ENCODE measurements at places on chromosomes 3 and 15.

DNA sequence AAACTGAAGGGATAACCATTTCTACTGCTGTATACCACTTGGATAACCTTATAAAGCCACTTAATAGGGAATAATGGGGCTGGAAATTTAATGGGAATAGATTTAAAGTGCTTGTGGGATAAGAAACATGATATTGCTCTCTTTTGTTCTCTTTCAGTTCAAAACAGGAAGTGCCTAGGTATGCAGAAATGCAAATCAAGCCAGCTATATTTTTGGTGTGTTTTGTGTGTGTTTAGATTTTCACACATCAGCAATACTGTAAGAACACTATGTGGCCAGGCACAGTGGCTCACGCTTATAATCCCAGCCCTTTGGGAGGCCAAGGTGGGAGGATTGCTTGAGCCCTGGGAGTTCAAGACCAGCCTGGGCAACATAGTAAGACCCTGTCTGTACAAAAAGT is 442.3 kb upstream of the TPRG1 start:
- no peak for DNase-seq

DNA sequence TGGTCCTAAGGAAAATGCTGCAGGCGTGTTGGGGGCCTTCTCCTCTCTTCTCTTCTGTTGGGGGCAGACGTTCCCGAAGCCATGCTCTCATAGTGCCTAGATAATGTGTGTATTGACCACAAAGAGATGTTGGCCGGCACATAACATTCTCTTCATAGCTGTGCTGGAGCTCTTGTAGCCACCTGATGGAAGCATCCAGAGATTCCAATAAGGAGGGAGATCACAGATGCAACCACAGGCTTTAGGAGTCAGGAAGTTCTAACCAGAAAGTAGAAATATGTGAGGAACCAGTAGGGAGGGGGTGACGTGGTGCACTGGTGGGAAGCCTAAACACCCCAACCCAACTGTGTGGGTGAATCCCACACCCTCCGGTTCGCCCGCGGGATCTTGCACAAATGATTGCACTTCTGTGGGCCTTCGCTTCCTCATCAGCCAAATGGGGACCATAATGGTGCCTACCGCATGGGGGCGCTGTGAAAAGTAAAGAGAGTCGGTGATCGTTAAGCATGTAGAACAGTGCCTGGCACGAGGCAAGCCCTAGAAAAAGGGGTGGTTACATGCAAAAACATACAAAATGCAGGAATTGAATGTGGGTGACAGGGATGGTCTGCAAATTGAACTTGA is 87.8 kb downstream of the TOP2B start:
- DNase-seq, result no peak

DNA sequence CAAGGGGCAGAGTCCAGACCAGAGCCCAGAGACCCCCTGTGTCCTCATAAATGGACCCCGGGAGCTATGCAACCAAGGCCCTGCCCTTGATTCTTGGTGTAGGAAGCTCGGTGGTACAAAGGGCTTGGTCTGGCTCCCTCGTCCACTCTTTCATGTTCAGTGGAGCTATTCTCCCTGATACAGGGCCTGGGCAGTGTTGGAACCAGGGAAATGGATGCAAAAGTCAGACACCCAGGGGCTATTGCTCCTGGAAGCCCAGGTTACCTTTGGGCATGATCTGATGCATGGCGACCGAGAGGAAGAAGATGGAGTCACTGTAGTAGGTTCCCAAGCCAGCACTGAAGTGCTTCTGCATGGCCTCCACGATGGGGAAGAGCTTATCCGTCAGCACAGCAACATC is 44.5 kb downstream of the XXYLT1 start:
- DNase-seq, result no peak

- DNase-seq, result no peak
Measured at GRCh38 chr3:33438881-33439545, 1.2 kb downstream of the UBP1 start.

- DNase-seq, result no peak
Measured at GRCh38 chr3:50136714-50137405, 18.3 kb upstream of the SEMA3F start.

- no peak for DNase-seq
Measured at GRCh38 chr15:96070636-96071035, 259.9 kb upstream of the NR2F2 start.

DNA sequence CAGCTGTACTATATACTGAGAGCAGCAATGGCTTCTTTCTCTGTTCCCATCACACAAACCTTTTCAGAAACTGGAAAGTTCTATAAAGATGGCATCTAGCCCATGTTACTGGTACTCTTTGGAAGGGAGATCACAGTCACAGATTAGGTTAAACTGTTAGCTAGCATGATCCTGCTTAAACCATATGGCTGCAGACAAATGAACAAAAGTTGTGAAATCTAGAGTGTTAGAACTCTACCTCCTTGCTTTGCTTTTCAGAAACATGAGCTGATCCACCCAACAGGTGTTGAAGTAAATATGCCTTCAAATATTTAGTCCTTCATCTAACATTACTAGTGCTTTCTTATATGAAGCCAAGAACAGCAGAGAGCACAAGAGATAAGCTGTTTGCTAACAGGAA is 102.6 kb downstream of the SNRK start:
- no peak for DNase-seq

DNA sequence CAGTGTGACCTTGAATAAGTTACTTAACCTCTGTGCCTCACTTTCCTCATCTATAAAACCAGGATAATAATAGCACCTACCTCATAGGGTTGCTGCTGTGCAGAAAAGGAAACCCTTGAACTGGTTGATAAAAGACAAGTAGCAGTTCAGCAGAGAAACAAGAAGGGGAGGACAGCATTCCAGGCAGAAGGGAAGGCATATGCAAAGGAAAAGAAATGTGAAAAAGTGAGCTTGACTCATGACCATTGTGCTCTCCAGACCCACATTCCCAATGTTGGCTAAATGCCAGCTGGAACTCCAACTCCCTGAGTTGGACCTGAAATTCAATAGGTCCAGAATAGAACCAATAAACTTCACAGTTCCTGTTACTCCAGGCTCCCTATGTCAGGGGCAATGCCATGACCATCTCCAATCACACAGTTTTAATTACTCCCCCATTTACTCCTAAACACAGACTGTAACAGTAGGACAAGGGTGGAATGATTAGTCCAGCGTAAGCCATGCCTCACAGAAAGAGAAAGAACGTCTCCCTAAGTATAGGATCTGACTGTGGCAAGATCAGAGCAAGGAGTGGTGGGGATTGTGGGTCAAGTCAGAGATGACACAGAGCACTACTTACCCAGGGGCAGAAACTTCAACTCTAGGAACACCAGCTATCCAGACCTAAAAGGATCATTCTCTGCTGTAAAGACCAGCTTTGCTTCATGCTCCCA is 26.9 kb downstream of the PRKAR2A start:
- no peak for DNase-seq

DNA sequence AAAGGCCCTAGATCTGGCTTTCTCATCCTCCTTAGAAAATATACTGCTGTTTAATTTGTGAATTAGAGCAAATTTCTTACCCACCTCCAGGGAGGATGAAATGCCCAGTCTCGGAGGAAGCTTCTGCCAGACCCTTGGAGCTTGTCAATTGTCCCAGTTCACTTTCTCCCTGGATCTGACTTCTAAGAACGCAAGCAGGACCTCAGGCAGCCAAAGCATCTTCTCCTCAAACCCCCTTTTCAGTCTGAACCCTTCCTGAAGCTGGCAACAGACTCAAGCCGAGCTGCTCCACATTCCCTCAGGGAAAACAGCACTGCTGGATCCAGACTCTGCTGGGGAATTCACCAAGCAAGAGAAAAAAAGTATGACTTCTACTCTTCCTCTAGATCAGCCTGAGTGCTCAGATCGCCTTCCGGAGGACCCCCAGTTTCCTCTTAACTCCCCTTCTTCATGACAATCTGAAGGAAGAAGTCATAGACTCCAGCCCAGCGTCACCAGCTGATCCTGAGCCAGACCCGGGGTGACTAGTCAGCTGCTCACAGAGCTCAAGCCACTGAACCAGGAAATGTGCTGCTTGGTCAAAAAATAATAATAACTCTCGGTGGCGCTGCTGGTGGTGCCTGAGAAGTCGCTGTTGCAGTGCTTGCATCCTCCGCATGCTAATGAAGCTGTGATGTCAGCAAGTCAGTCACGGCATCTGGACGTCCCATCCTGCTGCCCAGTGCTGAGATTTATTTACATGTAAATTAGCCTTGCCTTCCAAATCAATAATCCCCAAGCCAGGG is at the start of gene PRICKLE2:
Gene PRICKLE2, minus strand, starts transcription at position 641 of the 785 bp plus-strand sequence. CDS start 26,539 bp downstream, outside the sequence.
- peak; percentile 29 for DNase-seq

DNA sequence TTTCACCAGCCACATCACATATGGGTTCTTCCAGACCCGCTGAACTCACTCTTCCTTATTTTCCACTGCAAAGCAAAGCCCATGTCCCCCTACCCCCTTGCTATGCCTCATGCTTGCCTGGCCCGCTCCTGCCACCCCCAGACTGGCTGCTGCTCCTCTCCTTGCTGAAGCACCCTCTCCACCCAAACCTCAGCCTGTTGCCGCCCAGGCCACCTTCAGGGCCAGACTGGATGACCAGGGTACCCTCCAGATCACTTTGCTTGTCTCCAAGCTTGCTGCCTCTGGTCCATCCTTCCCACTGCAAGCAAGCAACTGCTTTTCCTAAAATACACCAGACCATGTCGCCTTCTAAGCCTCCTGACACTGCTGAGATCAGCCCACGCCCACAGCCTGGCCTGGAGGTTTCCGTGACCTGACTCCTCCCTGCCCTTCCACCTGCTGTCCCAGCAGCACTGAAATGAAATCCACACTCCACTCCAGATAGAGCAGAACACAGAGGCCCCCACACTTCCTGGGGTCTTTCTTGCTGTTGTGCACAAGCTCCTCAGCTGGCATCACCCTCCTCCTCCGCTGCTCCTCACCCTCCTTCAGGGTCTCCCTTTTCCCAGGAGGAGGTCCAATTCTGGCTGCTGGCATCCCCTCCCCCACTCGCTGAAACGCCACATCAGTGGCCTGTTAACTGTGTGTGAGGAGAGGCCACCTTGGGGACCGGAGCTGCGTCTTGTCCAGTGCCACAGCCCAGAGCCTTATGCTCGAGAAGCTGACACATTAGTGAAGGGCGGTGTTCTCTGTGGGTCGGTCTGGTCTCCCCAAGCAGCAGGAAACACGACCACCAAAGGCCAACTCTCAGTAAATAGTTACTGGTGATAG is 99.1 kb downstream of the ADCY5 start:
- no peak for DNase-seq

GRCh38 chr3:108029466-108029865 is 61.4 kb downstream of the CD47 start:
- no peak for DNase-seq

GRCh38 chr3:184532940-184533732 is 28.4 kb upstream of the EPHB3 start:
- DNase-seq, result no peak

DNA sequence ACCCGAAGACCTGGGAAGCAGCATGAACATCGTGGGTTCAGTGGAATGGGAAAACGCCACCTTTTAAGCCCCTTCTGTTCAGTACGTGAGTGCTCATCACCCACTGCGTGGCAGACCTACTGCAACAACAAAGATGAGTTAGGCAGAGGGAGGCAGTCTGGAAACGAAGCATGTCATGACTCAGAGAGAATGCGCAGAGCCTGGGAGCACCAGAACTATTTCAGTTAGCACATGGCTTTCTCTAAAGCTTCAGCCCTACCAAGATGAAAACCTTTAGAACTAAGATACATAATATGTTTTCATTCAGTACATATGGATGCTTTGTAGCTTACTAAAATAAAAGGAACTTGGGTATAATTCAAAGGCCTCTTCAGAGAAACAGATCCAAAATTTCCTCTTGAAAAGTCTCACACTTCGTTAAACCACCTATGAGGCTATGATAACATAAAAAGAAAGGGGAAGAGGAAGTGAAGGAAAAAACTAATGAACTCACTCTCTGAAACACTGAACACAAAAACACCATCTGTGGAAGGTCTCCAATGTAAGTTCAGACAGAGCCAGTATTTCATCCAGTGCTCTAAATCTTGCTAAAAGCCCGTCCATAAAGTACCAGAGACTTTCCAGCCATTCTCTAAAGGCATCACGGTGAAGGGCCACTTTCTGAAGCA is 140.1 kb downstream of the OCA2 start:
- DNase-seq, result no peak

GRCh38 chr3:126692858-126693257 is 11.2 kb upstream of the CHCHD6 start:
- DNase-seq, result no peak

GRCh38 chr3:112629425-112629824 is 11.5 kb downstream of the CCDC80 start:
- DNase-seq, result no peak

- DNase-seq, result no peak
Measured at GRCh38 chr3:10468613-10469354, 36.6 kb downstream of the ATP2B2 start.

DNA sequence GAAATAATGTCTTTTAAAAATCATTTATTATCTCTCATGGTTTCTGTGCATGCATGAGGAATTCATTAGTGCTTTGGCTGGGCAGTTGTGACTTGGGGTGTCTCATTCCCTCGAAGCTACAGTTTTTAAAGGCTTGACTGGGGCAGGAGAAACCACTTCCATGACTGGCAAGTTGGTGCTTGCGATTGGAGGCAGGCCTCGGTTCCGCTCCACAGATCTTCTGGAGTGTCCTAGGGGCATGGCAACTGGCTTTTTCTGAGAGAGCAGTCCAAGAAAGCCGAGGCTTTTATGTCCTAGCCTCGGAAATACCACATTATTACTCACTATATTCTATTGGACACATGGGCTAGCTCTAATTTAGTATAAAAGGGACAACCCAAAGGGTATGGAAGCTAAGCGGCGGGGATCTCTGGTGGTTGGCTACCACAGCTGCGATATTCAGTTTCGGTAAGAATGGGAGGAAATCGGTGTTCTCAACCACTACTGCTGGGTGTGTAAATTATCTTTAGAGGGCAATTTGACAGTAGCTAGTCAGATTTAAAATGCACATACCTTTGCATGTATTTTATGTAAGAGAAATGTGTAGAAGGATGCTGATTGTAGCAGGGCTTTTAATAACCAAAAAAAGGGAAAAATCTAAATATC is 48.8 kb upstream of the TOP2B start:
- DNase-seq, result no peak

- DNase-seq, result no peak
Measured at GRCh38 chr3:149042789-149043386, 43.4 kb downstream of the HLTF start.

DNA sequence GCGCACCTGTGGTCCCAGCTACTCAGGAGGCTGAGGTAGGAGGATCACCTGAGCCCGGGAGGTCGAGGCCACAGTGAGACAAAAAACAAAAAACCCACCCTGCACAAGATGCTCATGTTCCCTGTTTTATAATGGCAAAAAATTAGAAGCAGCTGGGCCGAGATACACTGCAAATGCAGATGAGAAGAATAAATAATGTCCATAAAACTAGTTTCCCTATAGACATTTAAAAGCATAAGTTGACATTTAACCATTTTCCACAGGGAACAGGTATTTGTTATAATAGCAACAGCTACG is 537 bp upstream of the SCAP start:
- DNase-seq, result no peak

DNA sequence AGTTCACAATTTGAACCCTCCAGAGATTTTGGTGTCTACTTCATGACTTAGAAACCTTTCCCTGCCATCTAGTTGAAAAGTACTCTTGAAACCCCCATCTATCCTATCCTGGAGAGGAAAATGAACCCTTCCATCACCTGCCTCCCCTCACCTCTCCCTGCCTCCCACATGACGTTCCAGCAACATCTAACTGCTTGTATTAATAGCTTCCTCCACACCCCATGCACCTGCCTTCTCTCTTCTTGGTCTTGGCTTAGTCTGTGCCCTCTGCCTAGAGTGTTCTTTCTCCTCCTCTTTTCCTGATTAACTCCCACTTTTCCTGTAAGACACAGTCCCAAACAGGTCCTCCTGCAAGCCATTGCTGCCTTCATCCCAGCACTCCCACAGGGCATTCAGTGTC is 107.8 kb downstream of the LIPC start:
- no peak for DNase-seq

All from hematopoietic multipotent progenitor cell (in vitro differentiated cells).